Cardiac muscle cell (in vitro differentiated cells and primary cell): ENCODE measurements at places on chromosomes 2 and 18.

GRCh38 chr2:199458806-199459285, 1.1 kb upstream of the SATB2 start:
- DNase-seq = no peak

GRCh38 chr2:69781321-69782248, 39.7 kb downstream of the ANXA4 start:
- DNase-seq = no peak

DNA sequence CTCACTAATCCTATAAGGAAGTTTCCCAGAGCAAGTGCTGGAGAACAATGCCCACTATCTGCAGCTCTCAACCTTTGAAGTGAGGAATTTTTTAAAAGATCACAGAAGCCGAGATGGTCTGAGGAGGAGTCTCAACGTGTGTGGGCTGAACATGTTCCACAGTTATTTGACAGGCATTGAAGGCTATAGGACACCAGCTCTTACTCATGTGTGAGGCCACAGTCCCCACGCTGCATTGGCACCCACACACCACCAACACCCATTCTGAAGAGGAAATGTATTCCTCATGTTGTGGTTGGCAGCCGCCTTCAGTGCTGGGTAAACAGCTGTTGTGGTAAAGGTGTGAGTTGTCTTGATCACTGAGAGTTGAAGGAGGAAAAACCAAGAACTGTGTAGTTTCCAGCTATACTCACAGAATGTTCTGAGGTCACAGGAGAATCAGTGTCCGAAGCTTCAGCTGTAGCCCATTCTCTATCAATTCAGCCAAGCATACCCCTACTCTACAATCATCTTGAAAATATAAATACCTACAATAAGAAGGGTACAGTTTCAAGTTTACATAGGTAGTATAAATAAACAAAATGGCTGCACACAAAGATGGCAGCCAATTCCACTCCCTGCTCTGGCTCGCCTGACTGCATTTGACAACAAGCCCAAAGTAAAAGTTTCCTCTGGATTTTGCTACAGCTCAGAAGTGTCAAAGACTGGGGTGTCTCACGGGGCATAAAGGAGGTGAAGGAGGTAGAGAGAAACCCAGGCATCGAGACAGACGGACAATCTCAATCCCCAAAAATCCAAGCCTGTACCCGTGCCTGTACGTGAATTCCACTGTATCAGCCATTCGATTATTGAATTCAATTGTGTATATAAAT, 12.1 kb downstream of the CD226 start:
- peak; percentile 33 for DNase-seq

- no peak for DNase-seq
These were observed 8.1 kb downstream of the PRLH start for GRCh38 chr2:237574467-237574866.

DNA sequence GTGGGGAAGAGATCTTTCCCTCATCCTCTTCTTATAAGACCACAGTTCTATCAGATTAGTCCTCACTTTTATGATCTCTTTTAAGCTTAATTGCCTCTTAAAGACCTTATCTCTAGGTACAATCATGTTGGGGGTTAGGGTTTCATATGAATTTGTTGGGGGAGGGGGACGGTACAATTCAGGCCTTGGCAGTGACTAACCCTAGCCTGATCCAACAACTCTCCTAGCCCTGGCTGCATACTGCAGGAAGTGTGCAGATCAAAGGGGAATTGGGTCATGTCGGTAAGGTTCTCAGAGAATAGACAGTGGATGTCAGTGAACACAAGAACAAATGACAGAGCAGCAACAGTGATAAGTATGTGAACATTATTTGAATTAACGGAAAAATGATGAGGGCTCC, 16.4 kb downstream of the CAPN13 start:
- no peak for DNase-seq

DNA sequence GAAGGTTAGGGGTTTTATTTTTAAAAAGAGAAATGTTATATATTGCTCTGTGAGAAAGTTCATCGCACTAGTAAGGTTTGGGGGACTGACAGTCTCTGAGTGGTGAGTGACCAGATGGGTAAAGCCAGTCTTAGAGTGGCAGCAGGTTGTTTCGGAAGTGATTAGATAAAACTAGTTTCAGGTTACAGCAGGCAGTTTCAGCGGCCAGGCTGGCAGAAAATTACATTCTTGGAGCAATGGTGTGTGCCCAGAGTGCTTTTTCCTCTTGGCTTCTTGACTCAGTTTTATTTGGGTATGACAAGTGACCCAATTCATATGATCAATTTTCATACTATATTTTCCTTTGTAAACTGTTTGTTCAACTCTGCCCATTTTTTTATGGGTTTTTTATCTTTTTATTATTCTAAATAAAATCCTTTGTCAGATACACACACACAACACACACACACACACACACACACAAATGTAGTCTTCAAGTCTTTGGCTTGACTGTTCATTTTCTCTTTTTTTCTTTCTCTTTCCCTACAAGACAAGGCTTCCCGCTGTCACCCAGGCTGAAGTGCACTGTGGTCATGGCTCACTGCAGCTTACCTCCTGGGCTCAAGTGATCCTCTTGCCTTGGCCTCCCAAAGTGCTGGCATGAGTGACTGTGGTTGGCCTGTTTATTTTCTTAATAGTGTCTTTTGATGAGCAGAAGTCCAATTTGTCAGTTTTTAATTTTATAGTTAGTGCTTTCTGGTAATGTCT, 30.9 kb downstream of the RALBP1 start:
- DNase-seq = peak; percentile 42
